ENCODE measurements at places on chromosomes 7 and 10.

GRCh38 chr7:108724251-108725100, 154.8 kb downstream of the DNAJB9 start:
- DNase-seq = no peak

DNA sequence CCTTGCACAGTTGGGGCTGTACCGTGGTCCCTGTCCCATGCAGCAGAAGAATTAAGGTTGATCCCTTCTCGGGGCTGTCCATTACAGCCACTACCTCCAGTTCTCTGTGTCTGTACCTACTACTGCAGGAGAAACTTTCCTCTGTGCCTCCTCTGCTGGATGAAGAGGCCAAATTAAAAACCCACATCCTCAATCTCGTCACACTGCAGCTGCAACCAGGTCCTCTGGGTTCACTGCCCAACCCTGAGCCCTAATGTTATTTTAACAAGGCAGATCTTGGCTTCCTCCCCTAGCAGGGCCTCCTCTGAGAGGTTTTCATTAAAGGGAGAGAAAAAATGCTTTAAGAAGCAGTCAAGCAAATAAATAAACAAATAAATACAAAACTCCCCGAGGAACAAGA, 66.6 kb downstream of the PLXNA4 start:
- DNase-seq = no peak

GRCh38 chr7:66505531-66506451, 122.9 kb upstream of the KCTD7 start:
- no peak for DNase-seq

DNA sequence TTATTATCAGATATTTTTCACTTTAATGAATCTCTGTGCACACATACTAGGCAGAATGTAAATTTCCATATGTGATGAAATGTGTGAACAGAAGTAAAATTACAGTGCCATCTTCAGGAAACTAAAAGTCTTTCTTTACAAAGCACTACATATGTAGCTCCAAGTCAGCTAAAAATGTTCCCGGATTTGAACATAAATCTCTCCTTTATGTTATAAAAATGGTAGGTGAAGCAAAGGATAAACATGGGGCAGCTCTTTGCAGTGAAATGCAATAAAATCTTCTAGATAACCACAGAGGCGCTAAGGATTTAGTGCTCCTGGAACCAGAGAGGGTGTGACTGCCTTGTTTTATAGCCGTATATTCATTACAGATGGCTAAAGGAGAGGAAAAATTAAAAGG, 104.9 kb upstream of the C7orf33 start:
- peak; percentile 27 for DNase-seq

DNA sequence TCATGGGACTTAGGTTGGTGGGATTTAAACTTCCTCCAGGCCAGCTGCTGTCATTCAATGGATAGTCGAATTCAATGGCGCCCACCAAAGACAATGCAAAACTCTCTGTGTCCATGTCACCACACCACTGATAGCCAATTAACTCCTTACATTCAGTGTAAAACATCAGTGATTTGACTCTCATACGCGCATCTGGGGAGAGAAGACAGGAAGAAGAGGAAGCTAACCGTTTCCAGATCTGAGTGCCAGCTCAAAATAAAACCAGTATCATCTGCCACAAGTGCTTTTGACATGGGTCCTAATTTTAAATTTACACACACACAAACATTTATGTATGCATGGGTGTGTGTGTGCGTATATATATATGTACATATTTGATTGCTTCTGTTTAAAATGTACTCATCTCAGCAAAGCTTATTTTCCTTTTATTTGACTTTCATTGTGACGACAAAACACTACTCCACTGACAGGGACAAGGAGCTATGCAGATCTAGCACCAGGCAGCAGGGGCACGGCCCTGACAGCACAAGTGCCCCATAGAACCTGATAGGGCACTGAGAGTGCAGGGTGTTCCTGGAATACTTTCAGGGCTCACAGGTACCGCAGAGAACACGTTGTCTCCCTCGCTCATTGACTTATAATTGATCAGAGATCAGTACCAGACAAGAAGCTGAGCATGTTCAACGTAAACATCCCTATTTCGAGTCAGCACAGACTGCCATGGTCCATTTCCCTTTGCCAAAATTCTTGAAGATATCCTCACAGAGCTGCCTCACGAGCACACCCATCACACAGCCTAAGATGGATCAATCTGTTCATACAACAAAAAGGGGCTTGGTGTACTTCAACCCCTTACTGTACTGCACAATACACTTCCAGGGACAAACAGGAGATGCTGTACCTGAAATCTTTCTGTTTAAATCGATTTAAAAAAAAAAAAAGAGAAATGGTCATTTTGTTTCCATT, 176.1 kb downstream of the COBL start:
- DNase-seq = no peak

- DNase-seq = no peak
Observed at GRCh38 chr10:90328896-90329295, 528.9 kb downstream of the HTR7 start.

GRCh38 chr7:84092207-84092606, 102.4 kb downstream of the SEMA3A start:
- no peak for DNase-seq

- no peak for DNase-seq
Observed at GRCh38 chr10:99520847-99521764, 11.6 kb upstream of the NKX2-3 start.
